ENCODE measurements at places on chromosomes 12 and 14.

DNA sequence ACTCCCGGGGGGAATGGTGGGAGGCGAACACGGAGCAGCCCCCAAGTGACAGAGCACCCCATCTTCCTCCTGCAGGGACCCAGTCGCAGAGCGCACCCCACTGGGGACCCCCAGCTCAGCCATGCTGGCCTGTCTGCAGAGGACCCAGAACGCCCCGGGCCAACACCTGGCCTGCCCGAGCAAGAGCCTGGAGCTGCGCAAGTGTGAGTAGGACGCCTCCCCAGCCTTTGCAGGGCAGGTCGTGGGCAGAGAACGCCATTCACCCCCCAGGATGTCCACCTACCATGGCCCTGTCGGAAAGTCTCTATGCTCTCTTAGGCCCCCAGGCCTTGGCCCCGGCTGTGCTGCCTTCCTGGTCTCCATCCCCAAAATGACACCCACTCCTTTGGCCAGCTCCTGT, 30.4 kb downstream of the FAM222A start:
- DNase-seq = no peak

GRCh38 chr14:89353766-89354113, 63.3 kb downstream of the FOXN3 start:
- no peak for DNase-seq

DNA sequence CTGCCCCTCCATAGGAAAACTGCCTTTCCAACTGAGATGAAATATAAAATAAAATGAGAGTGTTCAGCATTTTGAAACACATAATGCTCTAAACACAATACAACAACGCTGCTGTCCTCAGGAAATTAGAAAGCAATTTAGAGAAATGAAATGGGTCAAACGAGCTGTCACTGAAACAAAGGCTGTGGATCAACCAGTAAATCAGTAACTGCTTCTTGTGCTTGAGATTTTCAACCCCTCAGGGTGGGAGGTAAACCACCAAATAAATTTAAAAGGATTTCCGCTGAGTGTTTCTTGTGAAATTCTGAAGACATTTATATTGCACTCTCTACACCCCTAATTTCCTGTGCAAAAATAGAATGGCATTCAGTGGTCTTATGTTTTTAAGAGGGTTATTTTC, 657.1 kb upstream of the SEL1L start:
- no peak for DNase-seq

- no peak for DNase-seq
These were observed 2.5 kb upstream of the LRRK2 start for GRCh38 chr12:40222247-40222646.

GRCh38 chr14:34049790-34050189, 98.9 kb upstream of the EGLN3 start:
- no peak for DNase-seq

- no peak for DNase-seq
These were observed 9.0 kb downstream of the MARS1 start for GRCh38 chr12:57496822-57497221.

- no peak for DNase-seq
These were observed 26.3 kb upstream of the BCDIN3D start for GRCh38 chr12:49868952-49869815.

DNA sequence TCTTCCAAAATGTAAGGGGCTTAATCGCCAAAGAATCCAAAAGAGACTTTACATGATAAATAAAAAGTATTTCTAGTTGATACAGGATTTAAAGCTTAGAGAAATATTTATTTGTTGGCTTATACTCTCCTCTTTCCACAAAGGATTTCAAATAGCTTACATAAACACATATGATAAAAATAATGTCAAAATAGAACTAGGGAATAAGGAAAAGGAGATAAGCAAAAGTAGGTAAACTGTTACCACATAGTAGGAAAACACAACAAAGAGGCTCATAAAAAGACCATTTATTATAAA, 387.0 kb downstream of the EGLN3 start:
- no peak for DNase-seq

DNA sequence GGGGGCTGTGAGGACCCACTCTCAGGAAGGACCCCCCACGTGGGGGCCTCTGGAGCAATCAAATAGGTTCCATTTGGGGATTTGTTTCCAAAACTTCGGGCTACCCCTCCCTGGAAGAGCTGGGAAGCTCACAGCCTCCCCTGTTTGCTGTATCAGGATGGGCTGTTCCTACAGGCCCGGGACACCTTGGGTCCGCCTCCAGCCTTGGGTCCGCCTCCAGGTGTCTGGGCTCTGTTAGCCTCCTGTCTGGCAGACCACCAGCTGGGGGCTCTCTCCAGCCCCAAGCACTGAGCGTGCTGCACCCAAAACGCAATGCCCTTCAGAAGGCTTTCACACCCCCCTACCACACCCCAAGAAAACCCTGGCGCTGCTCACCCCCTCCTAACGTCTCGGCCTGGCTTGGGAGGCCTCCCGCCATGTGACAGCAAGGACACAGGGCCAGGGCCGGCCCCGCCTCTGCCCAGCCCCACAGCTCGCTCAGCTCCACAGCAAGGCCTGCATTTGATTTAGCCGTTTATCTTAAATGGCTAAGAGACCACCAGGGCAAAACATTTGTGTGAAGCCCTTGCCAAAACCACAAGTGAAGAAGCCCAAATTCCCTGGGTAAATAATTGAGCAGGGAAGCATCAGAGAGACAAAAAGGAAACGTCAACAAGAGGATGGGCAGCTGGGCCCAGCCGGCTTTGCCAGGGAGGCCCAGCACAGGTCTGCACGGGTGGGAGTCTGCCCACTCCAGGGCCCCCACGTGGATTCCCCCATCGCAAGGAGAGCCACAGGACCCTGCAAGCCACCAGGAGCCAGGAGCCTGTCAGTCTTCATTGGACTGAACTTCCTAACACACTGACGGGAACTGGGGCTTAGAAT, 39.9 kb downstream of the BCL11B start:
- DNase-seq = no peak

- DNase-seq = no peak
These were observed 1.1 kb downstream of the RTRAF start for GRCh38 chr14:51990488-51990887.

GRCh38 chr12:67625004-67625403, 23.5 kb upstream of the DYRK2 start:
- no peak for DNase-seq

Measured in T-helper 9 cell (primary cell).